ENCODE measurements at places on chromosomes 4 and X.

DNA sequence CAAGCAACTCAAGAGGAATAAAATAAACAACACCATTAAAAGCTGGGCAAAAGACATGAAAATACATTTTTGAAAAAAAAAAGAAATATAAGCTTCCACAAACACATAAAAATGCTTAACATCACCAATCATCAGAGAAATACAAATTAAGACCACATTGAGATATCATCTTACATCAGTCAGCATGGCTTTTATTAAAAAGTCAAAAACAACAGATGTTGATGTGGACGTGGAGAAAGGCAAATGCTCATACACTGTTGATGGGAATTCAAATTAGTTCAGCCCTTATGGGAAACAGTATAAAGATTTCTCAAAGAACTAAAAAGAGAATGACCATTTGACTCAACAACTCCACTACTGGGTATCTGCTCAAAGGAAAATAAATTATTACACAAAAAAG is 59.6 kb downstream of the STK32B start:
- DNase-seq, result no peak

- DNase-seq, result no peak
These were observed 44.9 kb downstream of the CLNK start for GRCh38 chr4:10639664-10640063.

- DNase-seq, result no peak
These were observed 1104.5 kb downstream of the PCDH19 start for GRCh38 chrX:99305573-99305972.

GRCh38 chrX:39247536-39247935 is 446.3 kb downstream of the MID1IP1 start:
- DNase-seq, result no peak

- no peak for DNase-seq
These were observed 38.6 kb downstream of the PTCHD1 start for GRCh38 chrX:23373129-23373804.

GRCh38 chr4:112127048-112127637 is 18.1 kb upstream of the FAM241A start:
- DNase-seq, result no peak

DNA sequence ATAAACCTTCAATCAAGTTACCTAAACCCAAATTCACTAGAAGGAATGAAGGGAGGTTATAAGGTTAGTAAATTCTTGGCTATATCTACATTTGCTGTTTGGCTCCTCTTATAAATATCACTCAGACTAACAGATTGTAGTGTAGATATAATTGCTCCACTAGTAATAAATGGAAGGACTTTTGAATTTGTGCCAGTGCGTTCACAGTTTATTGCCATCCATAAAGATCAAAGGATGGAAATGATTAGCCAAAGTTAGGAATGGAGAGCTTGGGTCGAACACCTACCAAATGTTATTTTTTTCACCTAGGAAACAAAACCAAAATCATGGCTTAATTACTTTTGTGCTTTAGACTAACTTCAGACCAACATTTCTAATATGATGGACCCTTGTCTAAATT is 9.2 kb downstream of the DTHD1 start:
- no peak for DNase-seq

DNA sequence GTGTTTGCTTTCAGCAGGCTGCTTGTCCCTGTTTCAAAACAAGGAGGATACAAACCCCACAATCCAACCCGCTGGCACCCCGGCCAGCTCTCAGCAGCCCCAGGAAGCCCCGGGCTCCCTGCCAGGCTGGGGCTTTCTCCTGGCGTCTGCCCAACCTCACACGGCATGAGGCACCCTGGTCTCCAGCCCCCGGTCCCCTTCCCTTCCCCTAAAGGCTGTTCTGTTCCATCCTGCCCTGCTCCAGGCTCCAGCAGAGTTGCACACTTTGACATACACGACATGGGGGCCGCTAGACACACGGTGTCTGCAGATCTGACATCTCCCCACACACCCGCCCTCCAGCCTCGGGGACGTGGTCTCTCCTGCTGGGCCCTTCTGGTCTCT is 107.7 kb upstream of the ADRA2C start:
- DNase-seq, result no peak

GRCh38 chrX:56975611-56976010 is 19.7 kb downstream of the SPIN3 start:
- DNase-seq, result no peak

DNA sequence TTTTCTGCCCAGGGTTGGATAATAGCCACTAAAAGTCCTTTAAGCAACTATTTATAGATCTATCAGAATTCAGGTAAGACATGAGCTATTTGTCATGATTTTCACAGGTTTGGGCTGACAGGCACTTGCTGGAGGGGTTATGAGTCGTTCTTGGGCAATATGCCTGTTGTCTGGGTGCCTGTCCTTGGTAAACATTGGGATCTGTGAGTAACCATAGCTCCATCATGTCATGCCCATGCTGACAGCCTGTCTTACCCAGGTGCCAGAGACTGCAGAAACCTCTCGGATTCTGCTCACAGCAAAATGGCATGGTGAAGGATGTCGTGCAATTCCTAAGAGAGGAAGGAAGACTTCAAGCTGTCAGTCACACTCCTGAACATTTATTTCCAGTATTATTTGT is 116.0 kb upstream of the PUDP start:
- DNase-seq, result no peak

DNA sequence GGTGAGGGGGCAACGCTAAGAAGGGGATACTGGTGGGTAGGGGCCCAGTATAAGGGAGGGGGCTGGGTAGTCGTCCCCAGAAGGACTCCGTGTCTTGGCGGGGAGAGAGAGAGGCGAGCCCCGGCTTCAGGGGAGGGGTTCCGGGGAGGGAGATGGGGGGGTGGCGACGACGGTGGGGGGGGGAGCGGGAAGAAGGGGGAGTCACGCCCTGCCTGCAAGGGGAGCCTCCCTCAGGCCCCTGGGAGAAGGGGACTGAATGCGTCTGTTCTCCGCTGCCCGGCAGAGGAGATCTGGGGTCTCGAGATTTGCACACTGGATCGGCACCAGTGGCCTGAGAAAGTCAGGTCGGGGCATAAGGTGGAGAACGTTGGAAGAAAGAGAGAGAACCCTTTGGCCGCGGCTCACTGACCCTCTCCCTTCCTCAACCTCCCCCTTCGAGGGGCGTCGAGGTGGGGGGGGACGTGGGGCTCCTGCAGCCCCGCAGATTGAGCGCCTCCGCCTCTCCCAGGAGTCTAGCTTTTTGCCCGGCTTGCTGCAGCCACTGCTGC is 609 bp upstream of the BCORL1 start:
- DNase-seq, result no peak

DNA sequence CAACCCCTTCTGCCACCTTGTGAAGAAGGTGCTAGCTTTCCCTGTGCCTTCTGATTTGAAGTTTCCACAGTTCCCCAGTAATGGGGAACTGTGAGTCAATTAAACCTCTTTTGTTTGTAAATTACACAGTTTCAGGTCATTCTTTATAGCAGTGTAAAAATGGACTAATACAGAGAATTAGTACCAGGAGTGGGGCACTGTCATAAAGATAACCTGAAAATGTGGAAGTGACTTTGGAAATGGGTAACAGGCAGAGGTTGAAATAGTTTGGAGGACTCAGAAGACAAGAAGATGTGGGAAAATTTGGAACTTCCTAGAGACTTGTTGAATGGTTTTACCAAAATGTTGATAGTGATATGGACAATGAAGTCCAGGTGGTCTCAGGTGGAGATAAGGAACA is 131.0 kb upstream of the HAND2 start:
- DNase-seq, result no peak

DNA sequence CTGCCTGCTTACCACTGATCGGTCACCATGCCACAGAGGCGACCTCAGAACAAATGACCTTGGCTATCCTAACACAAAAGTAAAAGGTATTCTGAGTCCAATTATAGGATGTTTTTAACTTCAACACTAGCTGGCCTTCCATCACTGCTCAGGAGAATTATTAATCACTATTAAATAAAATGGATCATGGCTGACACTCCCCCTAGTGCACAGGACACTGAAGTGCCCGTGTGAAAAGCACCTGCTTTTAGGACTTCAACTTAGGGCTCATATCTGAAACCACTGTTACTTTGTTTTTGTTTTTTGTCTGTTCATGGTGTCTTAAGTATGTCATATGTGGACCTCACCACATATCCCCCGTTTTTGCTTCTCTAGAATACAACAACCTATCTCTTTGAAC is 33.9 kb downstream of the STX18 start:
- DNase-seq, result no peak

- no peak for DNase-seq
These were observed 304.1 kb upstream of the TECRL start for GRCh38 chr4:64713256-64713840.

- DNase-seq, result no peak
These were observed 12.1 kb downstream of the TBC1D1 start for GRCh38 chr4:37902738-37903693.

DNA sequence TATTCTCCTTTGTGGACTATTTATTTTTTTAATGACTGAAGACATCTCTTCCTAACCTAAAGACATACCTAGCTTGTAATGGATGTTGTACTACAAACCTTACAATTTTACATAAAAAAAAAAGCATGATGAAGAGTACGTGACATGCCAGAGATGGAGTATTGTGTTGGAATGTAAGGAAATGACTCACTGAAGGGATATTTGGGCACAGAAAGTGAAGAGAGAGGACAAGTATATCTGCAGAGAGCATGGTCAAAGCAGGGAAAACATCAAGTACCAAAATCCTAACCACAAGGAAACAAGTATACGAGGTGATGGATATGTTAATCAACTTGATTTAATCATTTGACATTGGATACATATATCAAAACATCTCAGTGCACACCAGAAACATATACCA is 1051.4 kb upstream of the PRKX start:
- DNase-seq, result no peak

DNA sequence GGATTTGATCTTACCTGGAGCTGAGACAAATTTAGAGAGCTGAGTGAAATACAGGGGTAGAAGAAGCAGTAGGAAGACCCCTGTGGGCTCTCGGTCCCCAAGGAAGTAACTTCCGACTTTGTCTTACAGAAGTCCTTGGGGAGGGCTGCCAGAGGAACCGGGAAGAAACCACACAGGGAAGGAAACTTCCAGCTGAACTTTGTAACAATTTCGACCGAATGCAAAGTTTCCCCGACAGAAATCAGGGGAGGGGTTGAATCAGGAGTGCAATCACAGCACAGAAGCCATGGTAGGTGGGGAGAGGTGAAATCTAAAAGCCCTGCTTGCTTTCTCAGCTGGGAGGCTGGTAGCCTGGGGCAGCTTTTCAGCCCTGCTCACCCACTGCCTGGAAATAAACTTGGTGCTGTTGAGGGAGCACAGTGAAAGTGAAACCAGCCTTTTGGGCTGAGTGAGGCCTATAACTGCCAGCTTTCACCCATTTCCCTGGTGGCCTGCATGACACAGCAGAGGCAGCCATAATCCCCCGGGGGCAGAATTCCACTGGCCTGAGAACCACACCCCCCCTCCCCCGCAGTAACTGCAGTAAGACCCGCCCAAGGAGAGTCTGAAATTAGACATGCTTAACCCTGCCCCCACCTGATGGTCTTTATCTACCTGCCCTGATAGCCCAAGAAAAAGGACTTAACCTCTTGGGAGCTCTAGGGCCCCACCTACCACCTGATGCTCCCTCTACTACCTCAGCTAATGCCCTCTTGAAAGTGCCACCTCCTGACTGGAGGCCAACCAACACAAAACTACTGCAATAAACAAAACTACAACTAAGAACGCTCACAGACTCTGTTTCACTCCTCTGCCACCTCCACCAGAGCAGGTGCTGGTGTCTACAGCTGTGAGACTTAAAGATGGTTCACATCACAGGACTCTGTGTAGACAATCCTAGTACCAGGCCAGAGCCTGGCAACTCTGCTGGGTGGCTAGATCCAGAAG is 248.2 kb downstream of the PARM1 start:
- DNase-seq, result no peak

GRCh38 chr4:68445111-68445510 is 2.2 kb upstream of the TMPRSS11E start:
- no peak for DNase-seq

DNA sequence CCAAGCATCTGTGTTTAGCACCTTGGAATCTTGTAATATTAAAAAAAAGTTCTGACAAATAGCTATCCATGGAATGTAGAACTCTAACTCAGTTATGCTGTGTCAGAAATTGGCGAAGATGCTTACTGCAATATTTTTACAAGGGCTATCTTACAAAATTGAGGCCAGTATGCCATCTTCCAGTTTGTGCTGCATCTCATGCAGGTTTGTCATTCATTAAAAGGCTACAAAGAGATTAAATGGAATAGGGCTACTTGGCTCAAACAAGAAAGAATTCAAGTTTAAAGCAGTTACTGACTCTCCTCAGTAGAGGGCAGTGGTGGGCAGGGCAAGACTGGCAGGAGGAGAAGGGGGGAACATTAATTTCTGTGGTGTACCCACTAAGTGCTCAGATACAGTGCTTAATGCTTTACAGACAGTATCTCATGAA is 66.5 kb downstream of the SHROOM4 start:
- no peak for DNase-seq

DNA sequence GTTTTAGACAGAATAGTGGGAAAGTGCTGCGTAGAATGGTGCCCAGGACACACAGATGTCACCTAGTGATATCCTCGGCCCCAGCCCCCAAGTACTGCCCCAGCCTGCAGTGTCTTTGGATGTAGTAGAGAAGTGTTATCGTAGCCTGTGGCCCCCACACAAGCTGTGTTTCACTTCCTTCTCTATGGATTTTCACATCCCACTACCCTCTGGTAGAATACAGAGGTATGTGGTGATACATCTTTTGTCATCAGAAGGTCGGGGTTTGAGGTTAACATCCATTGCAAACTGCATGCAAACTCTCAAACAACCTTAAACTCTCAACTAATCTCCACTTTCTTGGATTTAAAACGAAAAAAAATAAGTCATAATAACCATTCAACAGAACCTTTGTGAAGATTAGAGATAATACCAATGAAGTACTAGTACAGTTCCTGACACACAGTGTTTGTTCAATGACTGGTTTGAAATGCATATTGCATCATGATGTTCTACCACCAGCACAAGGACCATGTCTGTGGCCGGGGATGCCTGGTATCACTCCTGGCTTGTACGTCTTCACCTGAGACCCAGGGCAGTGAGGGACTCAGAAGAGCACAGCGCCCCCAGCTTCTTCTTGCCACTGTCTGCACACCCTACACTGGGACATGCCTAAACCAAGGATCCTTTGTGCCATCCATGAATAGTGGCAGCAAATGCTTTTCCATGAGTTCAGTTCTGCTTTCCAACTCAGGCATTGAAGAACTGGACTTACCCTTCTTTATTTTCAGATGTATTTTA is 267.3 kb downstream of the DCTD start:
- no peak for DNase-seq

DNA sequence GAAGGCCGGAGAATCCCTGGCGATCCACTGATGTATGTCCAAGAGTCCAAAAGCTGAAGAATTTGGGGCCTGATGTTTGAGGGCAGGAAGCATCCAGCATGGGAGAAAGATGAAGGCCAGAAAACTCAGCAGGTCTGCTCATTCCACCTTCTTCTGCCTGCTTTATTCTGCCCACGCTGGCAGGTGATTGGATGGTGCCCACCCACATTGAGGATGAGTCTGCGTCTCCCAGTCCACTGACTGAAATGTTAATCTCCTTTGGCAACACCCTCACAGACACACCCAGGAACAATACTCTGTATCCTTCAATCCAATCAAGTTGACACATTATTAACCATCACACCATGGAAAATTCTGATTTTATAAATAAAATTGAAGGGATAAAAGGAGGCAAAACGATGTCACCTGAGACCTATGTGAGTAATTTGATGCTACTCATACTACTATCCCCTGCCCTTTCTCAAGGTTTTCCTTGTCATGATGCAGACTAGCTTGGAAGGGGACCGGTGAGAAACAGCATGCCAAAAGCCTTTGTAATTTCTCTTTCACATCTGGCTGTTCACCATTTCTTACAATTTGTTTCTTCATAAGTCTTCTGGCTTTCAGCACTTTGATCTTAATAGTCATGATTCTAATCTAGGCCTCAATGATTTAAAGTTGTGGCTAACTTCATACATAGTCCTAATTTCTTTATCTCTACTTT is 9.7 kb upstream of the PYURF start:
- no peak for DNase-seq

All from stimulated activated CD8-positive, alpha-beta memory T cell treated with anti-CD3 and anti-CD28 coated beads, Interleukin-12 subunit alpha, Interleukin-12 subunit beta, amount 100 ng/mL, for 1 hour (primary cell).